ENCODE measurements at places on chromosomes 4 and X. TPM values are rescaled to one million over a fixed set of nuclear protein-coding genes. Genes with fewer than 3 reads are reported as not detected.

SHROOM2 gene
- 7.7 TPM for total RNA-seq

FAM241A gene
- 2.7 TPM for total RNA-seq

STAP1 gene
- 0.24 TPM for total RNA-seq

DNA sequence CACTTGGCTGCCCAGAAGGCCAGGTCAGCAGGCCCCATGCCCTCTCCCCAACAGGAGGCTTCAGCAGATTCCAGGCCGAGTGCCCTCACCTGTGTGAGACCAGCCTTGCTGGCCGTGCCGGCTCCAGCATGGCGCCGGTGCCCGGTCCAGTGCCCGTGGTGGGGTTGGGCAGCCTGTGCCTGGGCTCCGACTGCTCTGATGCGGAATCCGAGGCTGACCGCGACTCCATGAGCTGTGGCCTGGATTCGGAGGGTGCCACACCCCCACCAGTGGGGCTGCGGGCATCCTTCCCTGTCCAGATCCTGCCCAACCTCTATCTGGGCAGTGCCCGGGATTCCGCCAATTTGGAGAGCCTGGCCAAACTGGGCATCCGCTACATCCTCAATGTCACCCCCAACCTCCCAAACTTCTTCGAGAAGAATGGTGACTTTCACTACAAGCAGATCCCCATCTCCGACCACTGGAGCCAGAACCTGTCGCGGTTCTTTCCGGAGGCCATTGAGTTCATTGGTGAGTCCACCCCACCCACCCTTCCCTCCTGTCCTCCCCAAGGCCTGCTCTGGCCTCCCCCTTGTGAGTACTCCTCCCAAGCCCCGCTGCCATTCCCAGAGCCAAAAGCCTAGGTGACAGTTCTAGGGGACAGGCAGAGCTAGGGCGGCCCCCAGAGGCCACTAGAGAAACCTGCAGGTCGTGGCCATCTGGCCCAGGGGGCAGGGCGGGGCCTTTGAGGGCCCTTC is 2.3 kb downstream of the DUSP9 start:
- ATAC-seq: no peak

GRCh38 chr4:24912252-24913118 is at the start of gene CCDC149:
CCDC149 (minus strand) TSS chr4:24913042; CDS start chr4:24912864, 178 bp downstream.
- ATAC-seq: peak; percentile 59

- no peak for ATAC-seq
Measured at GRCh38 chr4:82268826-82269193, 105.0 kb downstream of the HNRNPD start.

- no peak for ATAC-seq
Measured at GRCh38 chr4:118076958-118077766, 42.9 kb downstream of the NDST3 start.

DNA sequence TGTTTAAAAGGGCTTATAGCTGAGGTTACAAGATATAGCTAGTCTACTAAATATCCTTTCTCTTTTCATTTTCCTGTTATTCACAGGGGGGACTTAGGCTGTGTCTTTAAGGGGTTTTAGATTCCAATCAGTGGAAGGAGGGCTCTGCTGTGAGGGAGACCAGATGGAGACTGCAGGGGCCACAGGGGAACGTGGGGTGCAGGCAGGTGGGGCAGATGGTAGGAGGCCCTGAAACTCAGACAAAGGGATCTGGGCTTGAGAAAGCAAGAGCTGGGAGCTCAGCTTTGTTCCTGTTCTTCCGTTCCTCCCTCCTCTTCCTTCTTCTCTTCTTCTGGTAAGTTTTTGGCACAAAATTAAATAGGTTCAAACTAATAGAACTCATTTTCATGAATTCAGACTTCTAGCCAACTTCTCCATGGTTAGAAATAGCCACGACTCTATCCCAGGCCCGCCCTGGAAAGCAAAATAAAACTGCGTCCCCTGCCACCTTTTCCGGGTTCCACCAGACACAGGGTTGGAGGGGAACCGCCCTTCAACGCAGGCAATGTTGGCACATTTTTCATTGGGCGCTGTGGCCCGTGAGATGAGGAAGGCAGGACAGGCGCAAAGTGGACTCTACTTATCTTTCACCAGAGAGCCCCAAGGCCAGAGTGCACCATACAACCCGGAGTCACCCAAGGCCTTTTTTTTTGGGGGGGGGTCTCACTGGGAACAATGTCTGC is 3.5 kb upstream of the TMSB4X start:
- ATAC-seq: no peak

DNA sequence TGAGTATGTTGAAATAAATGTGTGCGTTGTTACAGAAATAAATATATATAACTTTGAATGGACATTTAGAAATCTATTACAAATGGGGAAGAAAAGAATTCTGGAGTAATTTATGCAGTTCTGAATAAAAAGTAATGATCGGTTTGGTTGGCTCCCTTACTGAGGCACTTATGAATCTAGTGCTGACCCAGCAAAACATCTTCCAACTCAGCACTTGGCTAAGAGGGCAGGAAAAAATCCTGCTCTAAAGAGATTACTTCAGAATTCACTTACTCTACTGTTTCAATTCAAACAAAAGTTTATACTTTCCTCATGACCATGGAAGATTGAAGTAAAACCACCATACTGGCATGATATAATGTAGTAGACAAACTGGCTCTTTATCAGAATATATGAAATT is 123.9 kb upstream of the RXFP1 start:
- ATAC-seq: no peak

DNA sequence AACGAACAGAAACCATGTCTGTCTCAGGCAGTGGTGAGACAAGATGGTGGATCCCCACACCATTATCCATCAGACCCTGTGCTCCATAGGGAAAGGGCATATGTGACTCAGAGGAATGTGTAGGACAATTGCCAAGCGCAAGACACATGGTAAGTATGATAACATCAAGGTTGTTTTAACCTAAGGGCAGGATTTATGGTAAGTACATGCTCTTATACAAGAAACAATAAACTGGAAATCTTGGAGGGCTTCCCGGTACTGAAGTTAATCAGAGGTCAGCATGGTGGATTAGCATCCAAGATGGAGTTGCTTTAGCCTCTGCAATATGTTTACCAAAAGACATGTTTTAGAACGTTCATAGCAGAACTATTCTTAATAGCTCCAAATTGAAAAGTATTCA is 355.0 kb downstream of the PPP1R2C start:
- ATAC-seq: no peak

All from esophagus mucosa (tissue), 1 donor.